ENCODE measurements at places on chromosomes 12 and 14.

DNA sequence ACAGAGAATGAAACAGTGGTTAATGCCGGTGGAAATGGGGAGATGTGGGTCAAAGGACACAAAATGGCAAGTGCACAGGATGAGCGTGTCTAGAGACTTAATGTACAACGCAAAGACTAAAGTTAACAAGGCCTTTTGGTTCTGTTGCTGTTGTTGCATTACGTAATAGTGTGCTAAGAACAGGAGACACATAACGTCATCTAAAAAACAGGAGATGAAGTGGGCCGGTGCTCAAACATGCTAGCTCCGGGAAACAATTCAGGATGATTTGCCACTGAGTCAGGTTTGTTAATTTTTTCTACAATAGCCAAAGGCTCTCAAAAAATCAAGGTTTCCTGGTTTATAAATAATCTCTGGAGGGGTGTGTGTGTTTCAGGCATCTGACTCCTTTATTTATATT, 55.5 kb downstream of the ETV6 start:
- DNase-seq = peak; percentile 91

DNA sequence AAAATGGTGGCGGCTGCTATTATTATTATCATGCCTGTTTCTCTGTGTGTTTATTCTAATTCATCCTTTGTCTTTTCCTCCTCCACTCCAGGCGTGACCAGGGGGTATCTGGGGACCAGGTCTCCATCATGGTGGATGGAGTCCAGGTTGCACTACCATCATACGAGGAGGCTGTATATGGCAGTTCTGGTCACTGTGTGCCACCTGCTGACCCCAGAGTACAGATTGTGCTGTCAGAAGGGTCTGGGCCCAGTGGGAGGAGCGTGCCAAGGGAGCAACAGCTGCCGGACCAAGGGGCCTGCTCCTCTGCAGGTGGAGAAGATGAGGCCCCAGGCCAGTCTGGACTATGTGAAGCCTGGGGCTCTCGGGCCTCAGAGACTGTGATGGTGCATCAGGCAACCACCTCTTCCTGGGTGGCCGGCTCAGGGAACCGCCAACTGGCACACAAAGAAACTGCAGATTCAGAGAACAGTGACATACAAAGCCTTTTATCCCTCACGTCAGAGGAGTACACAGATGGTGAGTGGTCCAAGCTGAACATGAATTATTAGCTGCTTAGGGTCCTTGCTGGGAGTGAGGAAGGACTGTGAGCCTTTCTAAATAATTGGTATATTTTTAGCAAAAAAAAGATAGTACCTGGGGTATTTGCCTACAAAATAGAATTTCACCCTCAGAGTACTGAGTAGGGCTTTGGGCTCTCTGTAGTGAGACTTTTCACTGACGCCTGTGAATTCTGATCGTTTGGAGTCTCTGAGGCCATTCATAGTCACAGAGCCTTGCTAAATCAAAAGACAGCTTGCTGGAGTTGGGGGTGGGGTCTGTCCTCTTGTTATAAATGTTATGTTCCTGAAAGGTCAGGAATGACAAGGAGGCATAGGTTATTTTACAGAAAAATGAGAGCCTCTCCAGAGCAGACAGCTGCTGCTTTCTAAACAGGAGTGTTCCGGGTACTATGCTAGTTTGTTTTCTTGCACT, 58.1 kb upstream of the SRSF5 start:
- DNase-seq = peak; percentile 39

GRCh38 chr12:87025976-87026375, 769.8 kb upstream of the MGAT4C start:
- DNase-seq = no peak

GRCh38 chr14:21024585-21025370, at the start of gene NDRG2:
NDRG2 (minus strand) TSS chr14:21025061; CDS start chr14:21023315, 1,746 bp downstream.
- DNase-seq = no peak

DNA sequence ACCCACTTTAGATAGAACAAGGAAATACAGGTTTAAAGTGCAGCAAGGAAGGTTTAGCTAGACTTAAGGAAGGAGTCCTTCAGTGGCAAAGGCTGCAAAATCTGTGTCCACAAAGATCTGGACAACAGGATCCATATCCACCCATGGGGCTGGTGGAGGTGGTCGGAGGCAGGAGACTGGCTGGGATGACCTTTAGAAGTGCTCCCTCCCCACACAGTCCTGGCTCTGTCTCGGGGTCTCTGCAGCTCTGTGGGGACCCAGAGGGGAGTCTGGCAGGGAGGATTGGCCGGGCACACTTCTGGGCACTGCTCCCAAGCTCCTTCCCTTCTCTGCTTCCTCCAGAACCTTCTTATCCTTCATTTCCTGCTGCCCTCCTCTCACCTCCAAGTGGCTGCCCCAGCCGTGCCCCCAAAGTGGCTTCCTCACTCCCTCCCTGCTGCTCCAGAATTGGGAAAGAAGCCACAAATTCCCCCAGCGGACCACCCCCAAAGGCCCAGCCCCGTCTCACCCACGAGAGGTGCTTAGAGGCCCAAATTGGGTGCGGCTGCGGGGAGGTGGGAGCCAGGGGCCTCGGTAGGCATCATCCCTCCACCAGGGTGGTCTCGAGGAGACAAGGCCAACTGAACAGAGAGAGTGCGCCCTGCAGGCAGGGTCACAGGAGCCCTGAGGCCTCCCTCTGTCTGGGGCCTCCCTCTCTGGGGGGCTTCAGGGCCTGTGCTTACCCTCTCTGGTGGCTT, 21.9 kb upstream of the PGF start:
- DNase-seq = no peak

- DNase-seq = peak; percentile 35
These were observed 16.3 kb downstream of the ST8SIA1 start for GRCh38 chr12:22318108-22318737.

DNA sequence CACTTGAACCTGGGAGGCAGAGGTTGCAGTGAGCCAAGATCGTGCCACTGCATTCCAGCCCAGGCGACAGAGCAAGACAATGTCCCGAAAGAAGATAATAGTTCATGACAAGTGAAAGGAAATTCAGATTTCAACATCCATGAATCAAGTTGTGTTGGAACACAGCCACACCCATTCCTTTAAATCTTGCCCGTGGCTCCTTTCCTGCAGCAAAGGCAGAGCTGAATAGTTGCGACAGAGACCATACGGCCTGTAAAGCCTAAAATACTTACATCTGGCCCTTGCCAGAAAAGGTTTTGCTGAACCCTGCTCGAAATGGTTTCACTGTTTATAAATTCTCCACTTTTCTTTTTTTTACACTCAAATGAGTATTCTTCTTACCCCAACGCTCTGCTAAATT, 17.7 kb upstream of the ITPK1 start:
- peak; percentile 72 for DNase-seq

GRCh38 chr14:77325746-77326094, 4.9 kb downstream of the GSTZ1 start:
- DNase-seq = no peak

DNA sequence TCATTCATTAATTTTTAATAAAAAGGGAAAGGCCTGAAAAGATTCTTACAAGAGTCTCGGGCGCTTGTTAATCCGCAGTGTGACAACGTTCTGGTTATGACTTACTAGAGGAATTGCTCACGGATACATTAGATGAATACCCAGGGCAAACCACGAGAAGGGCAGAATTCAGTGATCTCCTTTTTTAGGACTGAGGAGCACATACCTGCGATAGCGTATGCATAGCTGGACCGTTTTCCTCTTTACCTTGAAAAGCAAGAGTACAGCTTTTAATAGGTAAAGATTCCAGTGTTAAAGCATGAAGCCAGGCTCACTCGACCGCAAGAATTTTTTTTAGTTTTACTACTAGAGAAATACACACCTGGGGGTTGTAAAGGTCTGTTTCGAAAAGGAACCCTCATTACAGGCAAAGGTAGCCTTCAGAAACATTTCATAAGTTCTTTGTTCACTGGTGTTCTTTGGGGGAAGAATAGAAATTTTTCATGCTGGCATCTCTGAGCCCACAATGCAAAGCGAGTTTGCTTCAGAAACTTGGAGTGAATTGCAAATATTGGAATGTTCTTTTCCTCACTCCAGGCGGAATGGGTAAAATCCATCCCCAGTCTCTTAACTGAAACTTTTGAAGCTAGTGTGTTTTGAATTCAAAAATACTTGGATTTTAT, 953 bp downstream of the MAPK1IP1L start:
- DNase-seq = no peak

DNA sequence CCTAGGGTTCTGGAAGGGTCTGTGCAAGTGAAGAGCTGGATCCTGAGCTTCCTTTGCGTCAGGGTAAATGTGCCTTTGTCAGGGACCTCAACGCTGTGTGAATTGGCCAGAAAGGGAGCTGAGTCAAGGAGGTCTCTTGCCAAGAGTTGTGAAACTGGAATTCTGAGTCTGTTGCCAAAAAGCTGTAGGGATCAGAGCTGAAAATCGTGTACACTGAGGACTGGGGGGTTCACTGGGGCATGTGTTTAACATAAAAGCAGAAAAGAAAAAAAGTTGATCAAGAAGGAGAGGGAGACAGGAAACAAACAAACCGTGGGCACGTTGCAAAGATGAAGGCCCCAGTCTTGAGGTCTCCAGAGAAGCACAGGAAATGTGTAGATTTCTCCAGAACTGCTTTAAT, 1081.5 kb downstream of the VRK1 start:
- no peak for DNase-seq

DNA sequence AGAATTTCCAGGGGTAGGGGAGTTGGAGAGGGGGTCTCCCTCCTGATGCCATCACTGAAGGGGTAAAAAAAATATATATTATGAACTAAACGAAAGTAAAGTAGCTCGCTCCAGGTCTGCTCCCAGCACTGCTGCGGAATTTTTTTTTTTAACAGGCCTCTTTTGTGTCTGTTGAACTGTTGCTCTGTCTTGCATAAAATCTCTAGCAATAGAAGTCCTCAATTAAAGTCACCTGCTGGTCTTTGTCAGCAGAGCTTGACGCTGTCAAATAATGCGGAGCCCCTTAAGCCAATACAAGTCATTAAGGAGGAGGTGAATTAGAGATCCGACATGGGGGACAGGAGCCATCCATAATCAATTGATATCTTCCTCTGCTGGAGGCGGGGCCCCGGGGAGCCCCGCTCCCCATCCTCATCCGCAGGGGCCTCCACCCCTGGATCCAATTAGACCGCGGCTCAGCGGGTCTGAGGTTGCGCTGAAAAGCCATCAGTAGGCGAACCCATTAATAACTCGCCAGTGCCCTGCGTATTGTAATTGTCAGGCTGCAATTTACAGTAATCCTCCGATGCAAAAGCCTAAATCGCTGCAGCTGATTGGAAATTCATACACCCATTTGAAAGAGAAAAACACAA, 85.6 kb downstream of the DICER1 start:
- DNase-seq = no peak

DNA sequence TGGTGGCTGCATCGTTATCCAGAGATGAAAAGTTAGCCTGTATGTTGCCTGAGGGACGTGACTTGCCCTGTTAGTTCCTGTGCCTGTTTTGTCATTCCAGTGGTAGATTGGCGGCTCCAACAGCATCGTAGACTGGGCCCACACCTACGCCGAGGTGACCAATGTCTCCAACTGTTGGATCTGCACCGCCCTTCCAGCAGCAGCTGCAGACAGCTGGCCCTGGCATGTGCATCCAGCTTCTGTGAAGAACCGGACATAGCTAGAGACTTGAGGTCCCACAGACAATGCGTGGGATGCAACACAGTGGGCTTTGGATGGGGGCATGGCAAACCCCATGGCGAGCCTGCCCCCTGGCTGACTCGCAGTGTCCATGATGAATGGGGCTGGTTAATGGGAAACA, 93.0 kb upstream of the TMPO start:
- DNase-seq = no peak

GRCh38 chr12:49796606-49797448, 31.4 kb downstream of the NCKAP5L start:
- DNase-seq = no peak

- DNase-seq = no peak
These were observed 136.4 kb downstream of the MDGA2 start for GRCh38 chr14:47539031-47539461.

GRCh38 chr12:104890476-104891096, 67.5 kb downstream of the SLC41A2 start:
- peak; percentile 20 for DNase-seq

DNA sequence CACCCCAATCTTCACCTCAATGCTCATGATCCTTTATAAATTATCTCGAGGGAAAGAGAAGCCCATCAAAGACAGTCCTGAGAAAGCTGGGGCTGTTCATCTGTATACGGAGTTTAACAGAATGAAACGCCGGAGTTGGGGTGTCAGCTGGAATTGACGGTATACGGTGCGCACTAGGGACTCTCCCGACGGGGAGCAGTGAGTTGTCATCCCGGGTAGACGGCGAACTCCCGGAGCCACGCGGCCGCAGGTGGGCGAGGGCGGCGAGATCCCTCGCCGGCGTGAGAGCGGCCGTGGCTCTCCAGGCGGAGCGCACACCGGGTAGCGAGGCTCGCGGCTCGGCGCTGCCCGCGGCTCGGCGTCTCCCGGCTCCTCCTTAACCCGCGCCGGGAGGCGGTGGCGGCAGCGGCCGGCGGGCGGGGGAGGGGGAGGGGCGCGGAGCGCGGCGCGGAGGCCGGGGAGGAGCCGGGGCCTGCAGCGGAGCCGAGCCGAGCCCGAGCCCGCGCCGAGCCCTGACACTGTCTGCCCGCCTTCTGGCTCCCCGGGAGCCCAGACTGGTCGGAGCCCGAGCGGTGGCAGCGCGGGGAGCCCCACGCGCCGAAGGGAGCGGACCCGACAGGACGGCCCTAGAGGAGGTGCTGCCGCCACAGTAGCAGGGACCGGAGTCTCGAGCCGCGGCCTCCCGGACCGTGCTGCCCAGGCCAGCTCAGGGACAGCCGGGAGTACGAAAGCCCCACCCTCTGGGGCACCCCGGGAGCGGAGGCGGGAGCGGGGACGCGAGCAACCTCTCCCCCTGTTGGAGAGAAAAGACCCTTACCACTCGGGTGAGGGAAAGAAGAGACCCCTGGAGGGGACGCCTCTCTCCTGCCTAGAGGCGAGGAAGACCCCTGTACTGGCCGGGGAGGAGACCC, at the start of gene FOXJ2:
Gene FOXJ2, plus strand, starts transcription at position 475 of the 911 bp plus-strand sequence. CDS start 7,117 bp downstream, outside the sequence.
- peak; percentile 72 for DNase-seq

- no peak for DNase-seq
These were observed 196.4 kb upstream of the G2E3 start for GRCh38 chr14:30362369-30363218.

DNA sequence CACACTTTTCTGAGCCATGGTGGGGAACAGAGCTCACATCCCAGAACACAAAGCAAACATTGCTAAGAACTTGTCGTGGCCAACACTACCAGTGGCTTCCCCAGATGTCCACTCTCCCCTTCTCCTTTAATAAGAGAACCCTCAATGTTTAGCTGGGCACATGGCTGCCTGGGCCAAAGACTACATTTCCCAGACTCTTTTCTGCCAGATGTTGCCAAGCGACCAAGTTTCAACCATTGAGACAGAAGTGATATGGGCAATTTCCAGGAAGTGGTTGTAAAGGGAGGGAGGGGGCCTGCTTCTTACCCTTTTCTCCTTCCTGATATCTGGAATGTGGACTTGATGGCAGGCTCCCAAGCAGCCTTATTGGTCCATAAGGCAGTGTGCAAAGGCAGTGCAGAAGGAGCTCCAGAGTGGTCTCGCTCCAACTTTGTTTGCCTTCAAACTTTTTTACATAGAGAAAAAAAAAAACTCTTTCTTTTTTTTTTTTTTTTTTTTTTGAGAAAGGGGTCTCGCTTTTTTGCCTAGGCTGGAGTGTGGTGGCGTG, 24.9 kb upstream of the JDP2 start:
- DNase-seq = no peak

- DNase-seq = no peak
These were observed 53.7 kb upstream of the KITLG start for GRCh38 chr12:88634008-88634407.

- peak; percentile 74 for DNase-seq
These were observed 23.3 kb downstream of the DMAC2L start for GRCh38 chr14:50335389-50335788.
